ENCODE measurements at places on chromosomes 7 and 10.

DNA sequence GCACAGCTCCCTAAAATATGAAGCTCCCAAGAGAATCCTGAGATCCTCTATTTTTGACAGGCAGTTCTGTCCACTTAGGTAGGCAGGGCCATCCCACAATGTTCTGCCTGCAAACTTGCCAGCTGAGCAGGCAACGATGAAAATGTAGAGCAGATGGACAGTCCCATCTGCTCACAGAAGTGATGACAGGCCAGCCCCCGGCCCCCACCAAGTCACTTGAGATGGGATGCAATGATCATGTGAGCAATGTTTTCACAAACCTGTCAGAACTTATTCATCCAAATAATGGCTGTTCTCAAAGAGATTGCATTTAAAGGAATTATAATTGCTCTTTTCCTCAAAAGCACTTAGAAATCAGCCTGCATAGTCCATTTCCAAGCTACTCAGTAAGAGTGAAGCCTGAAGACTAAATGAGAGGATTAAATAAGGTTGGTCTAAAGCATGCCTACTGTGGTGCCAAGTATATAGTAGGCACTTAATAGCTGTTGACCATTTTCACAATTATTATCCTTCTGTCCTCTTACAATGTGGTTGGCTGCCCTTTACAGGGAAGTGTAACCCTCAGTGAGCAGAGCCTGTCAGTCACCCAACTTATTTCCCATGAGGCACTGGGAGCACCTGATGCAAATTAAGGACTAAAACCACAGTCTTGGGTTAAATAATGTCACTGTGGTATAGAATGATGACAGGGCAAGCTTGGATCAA lies 301.2 kb downstream of the FGFR2 start:
- no peak for DNase-seq

- no peak for DNase-seq
Observed at GRCh38 chr7:28157076-28157745, 23.4 kb downstream of the JAZF1 start.

DNA sequence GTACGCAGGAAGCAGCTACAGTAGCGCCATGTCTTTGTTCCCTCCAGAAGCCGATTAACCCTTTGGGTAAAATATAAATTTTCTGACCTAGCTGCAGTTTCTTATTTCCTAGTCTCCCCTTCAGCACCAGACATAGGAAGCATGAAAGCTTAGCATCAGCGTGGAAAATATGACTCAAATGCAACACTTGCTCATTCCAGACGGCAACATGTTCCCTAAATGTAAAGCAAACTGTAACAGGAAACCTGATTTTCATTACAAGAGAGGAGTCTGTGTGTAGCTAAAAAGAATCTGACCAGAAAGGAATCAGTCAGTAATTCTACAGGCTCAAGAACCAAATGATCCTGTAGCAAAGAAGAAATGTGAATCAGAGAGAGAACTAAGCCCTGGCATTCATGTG lies 219.2 kb downstream of the C7orf25 start:
- no peak for DNase-seq

DNA sequence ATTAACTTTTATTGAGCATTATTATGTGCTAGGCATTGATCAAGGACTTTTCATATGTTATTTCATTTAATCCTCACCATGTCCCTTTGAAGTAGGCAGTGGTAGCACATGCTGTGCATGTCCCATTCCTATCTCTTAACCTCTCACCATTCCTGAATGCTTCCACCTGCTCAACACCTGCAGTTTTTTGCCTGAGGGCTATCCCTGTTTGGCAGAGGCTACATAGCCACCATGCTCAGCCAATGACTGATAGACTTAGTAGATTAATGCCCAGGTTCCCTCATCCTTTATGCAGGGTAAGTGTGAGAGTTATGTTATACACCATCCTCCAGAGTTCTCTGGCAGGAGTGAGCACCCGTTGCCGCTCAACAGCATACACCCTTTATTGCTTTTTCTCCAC lies 387.8 kb downstream of the BBS9 start:
- DNase-seq: peak; percentile 93

DNA sequence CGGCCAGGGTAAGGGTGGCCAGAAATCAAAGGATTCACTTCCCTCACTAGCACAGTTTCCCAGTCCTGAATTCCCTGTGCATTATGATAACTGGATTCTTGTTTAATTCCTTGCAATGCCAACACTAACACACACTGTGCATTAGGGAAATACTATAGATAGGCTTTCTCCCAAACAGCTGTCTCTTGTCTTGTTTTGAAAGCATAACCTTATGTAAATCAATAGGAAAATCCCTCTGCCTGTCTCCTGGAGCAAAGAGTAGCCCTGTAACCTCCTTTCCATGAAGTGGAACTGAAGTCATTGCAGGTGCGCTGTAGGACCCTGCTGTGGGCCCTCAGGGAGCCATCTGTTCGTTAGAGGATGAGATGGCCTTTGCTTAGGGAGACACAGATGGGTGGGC lies 82.8 kb upstream of the FAM171A1 start:
- DNase-seq: no peak

DNA sequence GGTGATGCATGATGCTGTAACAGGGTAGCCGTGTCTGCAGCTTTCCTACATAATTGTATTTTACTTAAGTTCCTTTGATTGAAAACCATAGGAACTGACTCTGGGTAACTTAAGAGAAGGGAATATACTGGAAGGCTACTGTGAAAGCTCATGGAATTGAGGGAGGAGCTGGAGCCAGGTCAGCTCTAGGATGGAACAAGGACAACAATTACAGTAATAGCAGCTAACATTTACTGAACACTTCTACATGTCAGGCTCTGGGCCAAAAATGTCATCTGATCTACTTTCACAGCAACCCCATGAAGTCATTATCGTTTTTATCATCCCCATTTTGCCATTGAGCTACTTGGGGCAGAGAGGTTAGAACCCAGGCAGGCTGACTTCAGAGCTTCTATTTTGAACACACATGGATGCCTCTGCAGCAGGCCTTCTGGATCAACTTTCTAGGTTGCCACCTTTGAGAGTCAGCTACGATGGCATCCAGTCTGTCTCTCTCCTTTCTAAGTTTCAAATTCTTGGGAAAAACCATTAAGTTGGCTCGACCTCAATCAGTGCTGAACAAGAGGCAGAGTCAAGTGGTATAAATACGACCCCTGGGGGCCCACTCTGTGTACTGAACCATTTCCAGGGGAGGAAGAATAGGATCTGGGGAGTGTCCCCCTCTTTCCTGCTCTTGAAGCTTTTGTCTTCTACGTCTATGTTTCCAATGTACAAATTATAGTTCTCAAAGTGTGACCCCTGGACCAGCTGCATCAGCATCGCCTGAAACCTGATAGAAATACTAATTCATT lies 272.3 kb upstream of the PLPP4 start:
- peak; percentile 8 for DNase-seq

DNA sequence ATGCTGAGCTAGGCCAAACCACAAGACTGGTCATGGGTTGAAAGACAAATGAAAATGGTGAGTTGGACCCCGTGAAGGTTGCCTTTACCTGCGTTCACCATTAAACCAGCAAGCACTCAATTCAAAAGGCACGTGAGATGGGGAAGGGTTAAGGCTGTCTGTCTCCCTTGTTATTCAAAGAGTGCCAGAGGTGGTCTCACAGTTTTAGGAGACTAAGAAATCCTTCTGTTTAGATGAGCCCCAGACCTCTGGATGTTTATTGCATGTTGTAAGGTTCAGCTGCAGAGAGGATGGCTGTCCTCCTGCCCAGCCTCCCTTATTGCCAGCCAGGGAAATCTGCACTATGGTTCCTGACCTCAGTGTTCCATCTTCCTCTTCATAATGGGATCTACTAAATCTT lies 498.0 kb upstream of the CELF2 start:
- DNase-seq: no peak

GRCh38 chr7:42550706-42551470 lies 313.9 kb upstream of the GLI3 start:
- no peak for DNase-seq

Data from NCI-H345 (cell line).